NCI-H2081 treated with DMSO at 0.1 percent for 48 hours (cell line): ENCODE measurements at places on chromosomes 6 and 20.

- no peak for DNase-seq
Observed at GRCh38 chr6:149856256-149856994, 7.7 kb downstream of the LRP11 start.

DNA sequence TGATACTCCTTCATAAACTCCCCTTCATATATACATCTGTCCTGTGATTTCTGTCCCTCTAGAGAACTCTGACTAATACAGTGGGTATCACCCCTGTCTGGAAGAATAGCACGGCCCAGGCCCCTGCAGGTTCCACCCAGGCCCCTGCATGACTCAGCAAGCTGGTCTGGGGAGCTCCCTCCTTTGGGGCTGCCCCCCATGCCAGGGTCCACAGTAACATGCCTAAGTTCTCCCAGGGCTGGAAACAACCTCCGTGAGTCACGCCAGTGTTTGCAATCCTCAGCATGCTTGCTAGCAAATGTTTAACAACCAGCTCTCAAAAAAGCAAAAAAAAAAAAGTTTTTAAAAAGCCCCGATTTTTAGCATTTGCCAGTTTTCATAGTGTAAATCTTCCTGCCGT is 134.3 kb upstream of the CDH4 start:
- DNase-seq: no peak

DNA sequence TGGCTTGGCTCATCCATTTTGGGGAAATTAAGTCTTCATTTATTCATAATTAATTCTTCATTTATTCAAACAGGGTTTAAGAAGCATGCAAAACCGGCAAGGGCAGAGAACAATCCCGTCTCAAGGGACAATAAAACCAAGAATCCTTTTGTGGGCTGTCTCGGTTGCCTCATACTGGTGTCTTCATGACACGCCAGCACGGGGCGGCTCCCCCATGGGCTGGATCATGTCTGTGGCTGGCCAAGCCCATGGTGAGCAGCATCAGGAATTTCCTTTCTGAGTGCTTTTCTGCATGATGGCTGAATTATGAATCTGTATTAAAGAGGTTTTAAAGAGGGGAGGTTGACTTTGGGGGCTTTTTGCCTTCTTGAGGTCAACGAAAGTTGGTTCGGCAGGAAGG is 38.3 kb upstream of the DUSP22 start:
- no peak for DNase-seq

DNA sequence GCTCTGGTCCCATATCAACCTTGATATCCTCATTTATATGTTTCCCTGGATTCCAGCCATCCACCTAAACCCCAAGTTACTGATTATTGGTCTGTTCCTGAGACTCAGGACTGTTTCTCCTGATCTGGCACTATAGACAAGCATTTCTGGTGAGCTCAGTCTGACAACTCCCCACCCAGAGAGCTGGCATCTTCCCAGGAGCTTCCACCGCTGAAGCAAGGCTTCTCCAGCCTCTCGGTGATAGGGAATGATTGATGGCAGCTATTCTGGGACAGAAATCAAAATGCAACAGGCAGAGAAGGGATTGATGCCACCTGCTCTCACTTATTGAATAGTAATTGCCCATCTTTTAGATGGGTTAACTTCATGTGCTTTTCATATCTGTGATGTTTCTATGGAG is 169.7 kb upstream of the GGTLC1 start:
- no peak for DNase-seq

GRCh38 chr6:156057869-156058268 is 602.2 kb upstream of the NOX3 start:
- DNase-seq: no peak

DNA sequence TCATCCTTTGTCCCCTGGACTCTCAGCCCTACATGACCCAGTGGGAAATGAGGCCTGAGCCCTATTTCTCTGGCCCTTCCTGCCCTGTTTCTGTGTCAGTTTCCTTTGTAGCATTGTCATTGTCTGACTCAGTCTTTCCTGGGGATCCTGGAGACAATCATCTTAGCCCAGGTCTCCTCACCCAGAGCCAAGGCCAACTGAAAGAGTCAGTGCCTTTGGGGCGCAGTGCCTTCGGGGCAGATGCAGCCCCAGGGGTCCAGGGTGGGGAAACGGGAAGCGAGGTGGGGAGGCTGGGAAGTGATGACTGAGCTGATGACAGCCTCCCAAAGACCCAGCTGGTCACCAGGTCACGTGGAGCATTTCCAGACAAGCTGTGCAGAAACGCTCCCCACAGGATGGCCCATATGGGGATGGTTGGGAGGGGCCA is 93.3 kb upstream of the SULF2 start:
- no peak for DNase-seq

DNA sequence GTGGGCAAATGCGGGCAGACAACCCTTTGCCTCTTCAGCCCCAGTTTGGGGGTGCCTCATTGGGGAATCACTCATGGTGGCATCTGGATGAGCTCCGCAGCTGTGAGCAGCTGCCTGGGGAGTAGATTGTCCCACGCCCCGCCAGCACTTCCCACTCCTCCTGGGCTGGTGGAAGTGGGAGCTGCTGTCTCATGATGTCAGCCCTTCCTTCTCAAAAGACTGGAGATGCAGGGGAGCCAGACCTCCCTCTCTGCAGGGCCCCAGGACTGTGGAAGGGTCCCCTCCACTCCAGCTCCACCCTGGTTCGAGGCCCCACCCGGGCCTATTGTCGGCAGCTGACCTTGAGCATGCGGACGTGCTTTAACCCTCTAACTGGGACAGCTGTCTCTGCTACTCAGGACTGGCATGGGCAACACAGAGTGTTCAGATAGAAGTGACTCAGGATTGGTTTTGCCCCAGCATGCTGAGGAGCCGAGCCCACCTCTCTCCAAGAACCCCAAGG is 2.0 kb downstream of the UNC93A start:
- no peak for DNase-seq

DNA sequence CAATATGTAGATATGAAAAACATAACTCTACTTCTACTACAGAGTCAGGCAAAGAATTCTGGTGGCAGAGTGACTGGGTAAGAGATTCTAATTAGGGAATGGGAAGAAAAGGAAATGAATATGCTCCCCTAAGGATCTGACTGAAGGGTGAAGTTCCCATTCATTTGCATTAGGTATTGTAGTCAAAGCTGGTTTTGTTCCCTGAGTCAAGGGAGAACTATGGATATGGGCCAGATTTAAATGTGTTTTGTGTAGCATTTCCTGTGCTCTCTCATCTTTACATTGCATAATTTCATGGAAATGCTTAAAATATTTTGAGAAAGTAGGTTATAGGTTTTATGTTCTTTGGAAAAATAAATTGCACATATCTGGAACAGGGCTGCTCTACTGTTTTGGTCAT is 299.7 kb downstream of the BTBD3 start:
- no peak for DNase-seq

GRCh38 chr20:15937179-15937578 is 636.1 kb downstream of the KIF16B start:
- DNase-seq: no peak

DNA sequence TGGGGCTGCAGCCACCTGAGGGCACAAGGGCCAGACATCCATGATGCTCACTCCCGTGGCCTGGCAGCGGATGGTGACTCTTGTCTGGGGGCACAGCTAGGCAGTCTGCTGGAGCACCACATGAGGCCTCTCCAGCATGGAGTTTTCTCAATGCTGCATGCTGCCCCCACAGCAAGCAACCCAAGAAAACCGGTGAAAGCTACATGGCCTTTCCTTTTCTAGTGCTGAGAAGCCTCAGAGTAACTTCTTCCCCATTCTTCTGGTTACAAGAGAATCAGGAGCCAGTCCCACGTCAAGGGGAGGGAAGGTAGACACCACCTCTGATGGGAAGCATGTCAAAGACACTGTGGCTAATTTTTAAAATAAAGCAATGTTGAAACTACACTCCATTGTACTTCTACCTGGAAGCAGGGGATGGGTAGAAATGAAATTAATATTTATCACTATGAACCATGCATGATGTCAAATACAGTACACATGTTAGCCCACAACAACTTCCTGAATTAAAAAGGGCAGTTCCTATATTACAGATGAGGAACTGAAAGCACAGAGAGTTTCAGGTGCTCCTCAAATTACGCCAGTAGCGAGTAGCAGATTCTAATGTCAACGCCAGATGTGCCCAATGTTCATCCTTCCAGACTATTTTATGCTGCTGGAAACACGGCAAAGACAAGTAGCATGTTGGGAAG is 101.5 kb downstream of the LAMP5 start:
- DNase-seq: no peak

DNA sequence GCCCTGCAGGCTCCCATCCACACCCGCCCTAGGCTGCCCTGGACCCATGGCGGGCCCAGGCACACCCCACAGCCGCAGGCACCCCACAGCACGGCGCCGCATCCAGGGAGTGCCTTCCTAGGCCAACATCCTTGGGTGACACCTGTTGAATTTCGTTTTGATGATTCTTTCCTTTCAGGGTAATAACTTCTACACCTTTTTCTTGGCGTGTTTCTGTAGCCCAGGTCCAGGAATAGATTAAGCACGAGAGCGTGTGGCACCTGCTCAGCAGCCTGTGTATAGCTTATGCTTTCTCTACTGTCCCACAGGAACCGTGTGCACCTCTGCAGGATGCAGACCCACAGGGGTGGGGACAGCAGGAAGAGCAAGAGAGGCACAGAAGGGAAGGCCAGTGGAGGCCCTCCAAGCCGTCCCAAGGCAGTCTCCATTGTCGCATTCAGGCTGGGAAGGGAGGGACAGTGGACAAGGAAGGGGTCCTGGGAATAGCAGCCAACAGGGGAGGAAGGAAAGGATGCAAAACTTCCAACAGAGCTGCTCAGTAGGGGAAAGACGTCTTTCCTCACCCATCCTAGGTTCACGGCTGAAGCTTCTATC is 118.1 kb upstream of the AFDN start:
- no peak for DNase-seq

- no peak for DNase-seq
Observed at GRCh38 chr20:18657575-18657974, 69.7 kb downstream of the DTD1 start.

DNA sequence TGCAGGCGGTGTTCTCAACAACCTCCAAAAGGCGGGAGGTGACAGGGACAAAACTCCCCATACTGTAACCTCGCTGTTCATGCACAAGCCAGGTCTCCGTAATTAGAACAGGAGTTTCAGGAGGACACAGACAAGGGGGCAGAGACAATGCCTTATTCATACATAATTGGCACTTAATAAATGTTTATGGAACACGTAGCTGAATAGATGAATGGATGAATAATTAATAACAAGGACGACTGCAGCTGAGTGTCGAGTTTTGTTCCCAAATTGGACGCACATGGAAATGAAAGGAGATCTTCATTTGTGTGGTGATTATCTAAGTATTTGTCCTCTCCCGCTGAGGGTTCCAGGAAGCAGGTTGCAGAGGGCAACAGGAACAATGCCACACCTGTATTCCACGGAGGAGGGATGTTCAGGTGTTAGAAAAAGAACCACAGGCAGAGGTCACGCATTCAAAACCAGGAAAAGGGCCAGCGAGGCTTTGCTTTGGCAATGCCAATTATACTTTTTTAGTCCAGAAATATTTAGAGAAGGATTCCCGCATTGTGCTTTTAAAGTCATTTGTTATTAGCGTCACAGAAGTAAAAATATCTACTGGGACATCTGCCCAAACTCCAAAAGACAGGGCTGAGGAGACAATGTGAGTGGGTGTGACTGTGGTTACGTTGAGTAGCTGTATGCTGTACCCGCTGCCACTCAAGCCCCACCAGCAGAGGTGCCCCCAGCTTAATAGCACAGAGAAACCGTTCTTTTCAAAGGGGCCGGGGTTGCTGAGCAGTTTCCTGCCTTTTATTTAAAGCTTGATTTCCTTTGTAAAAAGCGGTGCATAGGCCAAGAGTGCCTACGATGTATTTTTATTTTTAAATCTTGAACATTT is 123.3 kb downstream of the PXDC1 start:
- DNase-seq: peak; percentile 35

DNA sequence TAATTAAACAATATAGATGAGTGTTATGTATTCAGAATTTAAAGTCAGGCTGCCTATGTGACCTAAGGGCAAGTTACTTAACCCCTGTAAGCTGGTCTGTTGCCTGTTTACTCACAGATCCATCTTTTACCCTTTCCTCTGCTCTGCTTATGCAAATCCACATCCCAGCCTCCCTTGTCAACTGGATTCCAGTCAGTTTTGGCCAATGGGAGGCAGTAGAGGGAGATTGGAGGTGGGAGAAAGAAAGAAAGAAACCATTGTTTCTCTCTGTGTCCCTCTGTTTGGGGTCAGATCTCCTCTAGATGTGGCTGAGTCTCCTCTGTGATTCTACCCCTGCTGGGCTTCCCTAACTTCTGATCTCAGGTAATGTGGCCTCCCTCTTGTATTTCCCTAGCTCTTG is 266.8 kb upstream of the PLN start:
- no peak for DNase-seq

DNA sequence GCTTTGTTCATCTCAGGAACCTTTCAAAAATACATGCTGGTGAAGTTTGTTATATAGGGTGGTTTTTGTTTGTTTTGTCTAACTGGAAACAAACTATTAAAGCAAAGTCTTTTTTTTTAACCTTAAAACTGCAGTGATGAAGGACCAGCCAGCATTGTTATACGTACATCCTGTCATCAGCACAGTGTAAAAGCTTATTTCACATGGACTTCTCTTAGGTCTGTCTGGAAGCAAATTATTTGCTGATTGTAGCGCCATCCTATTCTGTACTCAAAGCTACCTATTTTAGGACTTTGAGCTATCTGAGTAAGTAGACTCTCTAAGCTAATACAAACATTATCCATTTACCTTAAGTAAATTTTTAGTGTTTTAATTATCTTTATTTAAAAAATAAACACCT is 61.7 kb downstream of the SNX9 start:
- no peak for DNase-seq

GRCh38 chr6:126170978-126171382 is 168.9 kb upstream of the CENPW start:
- DNase-seq: no peak
